Stimulated activated memory B cell treated with anti-CD40 and anti-IgM and Interleukin-4, amounts not matched to agents 10 μg/mL and 1 μg/mL and 100 μg/mL, for 72 hours (primary cell): ENCODE measurements at places on chromosomes 13 and 19.

DNA sequence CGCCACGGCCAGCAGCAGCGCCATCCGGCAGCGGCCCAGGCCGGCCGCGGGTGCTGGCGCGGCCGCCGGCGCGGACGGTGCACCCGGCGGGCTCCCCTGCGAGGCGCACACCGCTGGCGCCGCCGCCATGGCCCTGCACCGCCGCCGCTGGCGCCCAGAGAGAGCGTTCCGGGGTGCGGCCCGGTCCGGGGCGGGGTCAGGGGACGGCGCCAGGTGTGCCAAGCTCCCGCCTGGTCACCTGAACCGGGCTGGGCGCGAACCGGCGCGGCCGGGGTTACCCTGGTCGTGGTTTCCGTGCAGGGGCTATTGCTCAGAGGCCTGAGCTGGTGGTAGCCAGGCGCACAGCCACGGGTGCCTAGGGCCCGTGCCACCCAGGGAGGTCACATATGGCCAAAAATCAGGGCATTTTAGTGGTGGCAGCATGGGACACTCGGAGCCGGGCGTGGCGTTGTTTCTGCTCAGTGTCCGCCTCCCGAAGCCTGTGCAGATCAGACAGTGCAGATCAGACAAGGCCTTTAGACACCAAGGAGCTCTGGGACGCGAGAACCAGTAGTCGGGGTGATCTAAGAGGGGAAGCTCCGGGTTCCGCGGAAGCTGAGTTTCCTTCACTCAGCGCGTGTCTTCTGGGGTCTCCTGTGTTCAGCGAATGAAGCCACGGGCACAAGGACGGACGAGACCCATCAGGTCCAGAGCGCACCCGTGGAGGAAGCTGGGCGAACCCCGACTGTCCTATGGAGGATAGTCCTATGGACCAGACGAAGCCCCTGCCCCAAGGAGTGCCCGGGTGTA is at the start of gene TMEM238:
TMEM238 (minus strand) TSS at position 162 of the 789 bp plus-strand sequence; CDS start at position 129, 33 bp downstream.
- peak; percentile 48 for ATAC-seq

- ATAC-seq = no peak
Observed at GRCh38 chr19:39127812-39128515, 2.4 kb downstream of the PAK4 start.

GRCh38 chr19:58563034-58563573 is 4.7 kb upstream of the UBE2M start:
- ATAC-seq = no peak

DNA sequence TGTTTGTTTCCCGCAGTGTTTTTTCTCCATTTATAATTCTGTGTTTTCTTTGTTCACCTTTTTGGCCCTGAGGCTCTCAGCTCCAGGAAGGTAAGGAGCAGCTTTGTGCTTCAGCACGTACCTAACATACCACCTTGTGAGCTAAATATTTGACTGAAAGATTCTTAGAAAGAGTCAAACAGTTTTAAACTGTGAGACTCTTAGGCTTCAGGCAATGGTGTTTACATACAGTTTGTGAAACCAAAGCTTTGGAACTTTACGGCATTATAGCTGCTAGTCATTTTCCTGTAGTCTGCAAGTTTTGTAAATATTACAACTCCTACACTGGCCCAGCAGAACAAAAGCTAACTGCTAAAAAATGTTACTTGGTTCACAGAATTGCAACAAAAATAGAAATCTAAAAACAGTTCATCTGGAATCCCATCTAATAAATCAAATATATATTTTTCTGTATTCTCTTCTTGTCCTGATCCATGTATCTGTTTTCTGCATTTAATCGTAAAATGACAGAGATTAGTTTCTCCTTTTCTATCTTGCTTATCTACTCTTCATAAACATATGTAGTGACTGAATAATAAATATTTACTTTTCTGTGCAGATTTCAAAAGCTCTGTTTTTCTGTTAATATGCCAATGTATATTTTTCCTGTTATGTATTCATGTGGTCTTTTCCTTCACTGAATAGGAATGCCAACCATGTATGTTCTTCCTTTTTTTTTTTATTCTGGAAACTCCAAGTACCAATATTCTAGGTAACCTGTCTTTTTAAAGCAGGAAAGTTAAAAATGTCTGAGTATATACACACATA is 38.8 kb upstream of the GPI start:
- ATAC-seq = no peak

- peak; percentile 77 for ATAC-seq
Observed at GRCh38 chr13:32019612-32020233, 11.9 kb upstream of the FRY start.

DNA sequence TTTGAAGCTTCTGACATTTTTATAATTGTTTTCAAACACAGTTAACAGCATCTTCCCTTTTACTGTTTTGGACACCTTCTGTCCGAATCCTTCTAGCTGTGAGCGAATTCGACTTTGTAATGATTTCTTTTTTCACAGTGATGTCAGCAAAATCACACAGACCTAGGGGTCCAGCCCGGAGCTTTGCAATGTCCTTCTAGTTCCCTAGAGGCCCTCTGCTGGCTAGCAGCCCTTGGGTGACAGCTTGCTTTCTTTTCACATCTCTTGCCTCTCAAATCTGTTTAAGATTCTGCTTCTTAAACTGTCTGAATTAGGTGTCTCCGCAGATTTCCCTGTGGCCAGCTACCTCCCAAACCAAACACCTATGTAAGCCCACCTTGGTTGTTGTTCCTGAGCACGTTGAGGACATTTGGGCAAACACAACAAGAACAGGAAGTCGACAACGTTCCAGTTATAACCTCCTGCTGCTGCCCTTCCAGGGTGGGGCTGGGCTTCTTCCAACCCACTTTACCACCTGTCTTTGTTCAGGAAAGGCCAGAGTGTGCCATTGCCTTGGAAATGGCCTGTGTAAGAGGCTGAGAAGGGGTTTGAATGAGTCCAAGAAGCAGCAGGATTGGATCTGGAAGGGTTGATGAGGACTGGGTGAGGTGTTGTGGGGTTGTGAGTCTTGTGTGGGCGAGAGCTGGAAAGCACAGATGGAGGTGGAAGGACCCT is 123.1 kb downstream of the ATP8A2 start:
- ATAC-seq = no peak

DNA sequence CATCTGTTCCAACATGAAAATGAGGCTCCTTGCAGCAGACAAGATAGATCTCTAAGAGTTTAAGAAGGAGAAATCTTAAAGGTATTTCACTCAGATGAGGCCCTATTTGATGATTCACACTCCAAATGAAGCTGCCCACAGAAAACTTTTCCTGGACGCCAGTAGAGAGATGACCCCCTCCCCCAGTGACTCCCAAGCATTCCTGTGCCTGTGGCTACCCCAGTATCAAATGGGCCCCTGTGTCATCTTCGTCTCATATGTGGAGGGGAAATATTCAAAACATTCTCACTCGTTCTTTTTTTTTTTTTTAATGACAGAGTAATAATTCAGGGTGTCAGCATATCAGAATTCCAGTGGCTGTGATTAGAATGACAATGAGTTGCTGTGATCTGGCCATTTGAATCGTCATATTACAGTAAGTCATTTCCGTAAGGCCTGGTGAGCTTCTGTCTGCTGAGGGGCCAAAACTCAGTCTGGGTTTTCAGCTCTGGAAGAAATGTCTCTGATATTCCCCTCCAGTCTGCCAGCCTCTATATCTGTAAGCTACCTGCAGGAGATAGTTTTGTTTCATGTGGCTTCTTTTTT is 194.7 kb downstream of the URI1 start:
- no peak for ATAC-seq
